ENCODE measurements at places on chromosomes 1 and 21.

GRCh38 chr1:116737855-116738321, 16.3 kb upstream of the CD2 start:
- no peak for DNase-seq

DNA sequence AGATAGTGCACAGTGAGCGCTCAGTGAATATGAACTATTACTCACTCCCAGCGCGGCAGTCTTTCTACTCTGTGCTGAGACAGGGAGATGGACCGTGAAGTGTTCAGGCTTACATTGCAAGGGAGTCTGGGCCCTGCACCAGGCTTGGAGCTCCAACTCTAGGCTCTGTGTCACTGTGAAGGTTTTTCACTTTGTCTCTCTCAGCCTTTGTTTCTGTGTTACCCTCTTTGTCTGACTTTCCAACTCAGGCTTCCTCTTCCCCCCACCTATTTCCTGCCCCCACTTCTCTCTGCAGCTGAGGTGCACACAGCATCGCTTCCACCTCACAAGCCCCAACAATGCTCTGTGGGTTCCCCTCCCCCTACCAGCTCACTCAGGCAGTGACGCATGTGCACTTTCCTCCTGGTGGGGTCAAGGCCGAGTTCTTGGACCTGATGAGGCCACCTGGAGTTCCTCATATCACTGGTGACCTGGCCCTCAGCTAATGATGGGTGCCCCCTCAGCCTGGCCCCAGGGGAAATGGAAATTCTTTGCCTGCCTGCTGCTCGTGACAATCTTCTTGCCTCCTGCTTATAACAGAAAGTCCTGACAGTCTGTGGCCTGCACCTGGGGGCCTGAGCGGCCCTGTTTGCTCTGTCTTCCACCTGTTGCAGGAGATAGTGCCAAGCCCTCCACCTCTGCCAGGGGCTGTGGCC, 1.1 kb upstream of the LCK start:
- DNase-seq: no peak

DNA sequence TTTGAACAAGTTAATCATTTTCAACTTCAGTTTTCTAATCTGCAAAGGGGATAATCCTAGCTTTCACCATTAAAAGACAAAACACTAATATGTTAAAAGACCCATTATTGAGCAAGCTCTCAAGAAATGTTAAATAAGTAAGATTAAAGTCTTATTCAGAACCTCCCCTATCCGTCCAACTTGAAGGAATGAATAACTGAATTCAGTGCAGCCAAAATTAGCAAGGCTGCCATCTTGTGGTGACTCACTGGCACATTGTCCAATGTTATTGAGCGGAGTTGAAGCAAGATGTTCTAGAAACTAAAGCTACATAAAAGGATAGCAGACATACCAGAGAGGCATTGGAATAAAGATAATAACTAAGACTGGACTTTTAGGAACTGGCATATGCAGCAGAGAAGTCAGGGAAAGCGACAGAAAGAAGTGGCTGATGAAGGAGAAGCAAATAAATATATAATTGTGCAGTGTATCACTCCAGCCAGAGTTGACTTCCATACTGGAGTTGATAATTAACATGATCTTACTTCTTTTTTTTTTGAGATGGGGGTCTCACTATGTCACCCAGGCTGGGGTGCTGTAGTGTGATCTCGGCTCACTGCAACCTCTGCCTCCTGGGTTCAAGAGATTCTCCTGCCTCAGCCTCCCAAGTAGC, 8.2 kb upstream of the CAP1 start:
- peak; percentile 100 for DNase-seq

GRCh38 chr1:151887028-151887427, 22.3 kb downstream of the THEM4 start:
- DNase-seq: no peak

GRCh38 chr1:94325377-94326302, 88.3 kb upstream of the ARHGAP29 start:
- no peak for DNase-seq

DNA sequence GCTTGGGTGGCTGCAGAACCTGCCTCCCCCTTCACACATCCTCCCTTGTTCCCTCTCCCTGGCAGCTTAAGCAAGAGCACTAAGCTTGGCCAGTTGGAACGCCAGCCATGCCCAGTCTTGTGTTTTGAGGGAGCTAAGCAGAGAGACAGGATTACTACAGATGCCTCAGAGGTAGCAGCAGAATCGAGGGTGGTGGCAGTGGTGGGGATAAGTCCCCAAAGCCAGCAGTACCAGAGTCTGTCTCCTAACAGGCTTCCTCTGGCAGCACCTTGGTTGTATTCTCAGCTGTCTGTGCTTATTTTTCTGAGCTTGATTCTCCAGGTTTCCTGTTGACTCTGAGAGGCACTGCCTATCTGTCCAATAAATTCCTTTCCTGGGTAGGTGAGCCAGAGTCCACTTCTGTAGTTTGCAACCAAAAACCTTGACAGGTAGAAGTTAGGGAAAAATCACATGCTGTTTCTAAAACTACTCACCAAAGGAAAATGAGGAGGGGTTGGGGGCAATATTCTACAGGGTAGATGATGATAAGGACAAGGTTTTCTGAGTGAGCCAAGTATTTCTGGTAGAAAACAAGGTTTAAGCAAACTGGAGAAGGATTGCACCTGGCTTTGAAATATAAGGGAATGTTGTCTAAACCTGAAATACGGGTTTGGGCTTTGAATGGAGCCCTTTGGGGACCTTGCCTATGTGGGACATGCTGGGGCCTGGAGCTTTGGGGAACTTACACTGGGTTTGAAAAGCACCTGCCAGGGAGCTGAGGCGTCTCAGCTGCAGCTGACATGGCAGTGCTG, 100.8 kb downstream of the PBX1 start:
- no peak for DNase-seq

- DNase-seq: no peak
These were observed 26.6 kb downstream of the PAFAH2 start for GRCh38 chr1:25971066-25971810.

- no peak for DNase-seq
These were observed 57.6 kb downstream of the CD34 start for GRCh38 chr1:207853372-207853757.

GRCh38 chr1:36256558-36257374, 32.5 kb downstream of the THRAP3 start:
- no peak for DNase-seq
